Body of pancreas (tissue), 4 donors: ENCODE measurements at places on chromosomes 2 and 18.

- H3K4me1 ChIP-seq = no peaks in the 10 kb centered on the region
- H3K36me3 ChIP-seq = no peaks in the 10 kb centered on the region
- no peak overlapping the region for H3K4me3 ChIP-seq
- H3K27me3 ChIP-seq = no peaks in the 10 kb centered on the region
- DNase-seq = no peak
Measured at GRCh38 chr2:150494234-150494945, 6.9 kb upstream of the RND3 start.

DNA sequence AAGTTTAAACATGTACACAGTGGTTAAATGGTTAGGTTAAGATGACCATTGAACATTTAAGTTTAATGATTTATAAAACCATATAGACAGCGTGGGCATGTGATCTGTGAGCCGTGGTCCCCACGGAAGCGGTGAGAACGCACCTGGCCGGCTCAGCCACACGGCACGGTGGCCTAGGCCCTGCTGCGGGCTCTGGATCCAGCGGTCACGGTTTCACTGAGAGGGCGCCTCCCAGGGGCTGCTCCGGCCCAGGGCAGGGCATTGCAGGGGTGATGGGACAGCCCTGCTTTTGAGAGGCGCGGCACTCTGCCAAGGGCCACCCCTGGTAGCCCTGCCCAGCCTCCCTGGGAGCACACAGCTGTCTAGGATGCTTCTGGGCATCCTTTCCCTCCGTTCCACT lies 124.9 kb downstream of the RGPD3 start:
- H3K36me3 ChIP-seq = no peaks in the 10 kb centered on the region
- no peak for DNase-seq
- no peaks in the 10 kb centered on the region for H3K4me1 ChIP-seq
- H3K27ac ChIP-seq = no peak overlapping the region

- H3K27ac ChIP-seq = no peak overlapping the region
- H3K27me3 ChIP-seq = no peaks in the 10 kb centered on the region
- DNase-seq = no peak
- no peak overlapping the region for H3K4me3 ChIP-seq
Measured at GRCh38 chr2:190837952-190838361, 42.7 kb upstream of the GLS start.

DNA sequence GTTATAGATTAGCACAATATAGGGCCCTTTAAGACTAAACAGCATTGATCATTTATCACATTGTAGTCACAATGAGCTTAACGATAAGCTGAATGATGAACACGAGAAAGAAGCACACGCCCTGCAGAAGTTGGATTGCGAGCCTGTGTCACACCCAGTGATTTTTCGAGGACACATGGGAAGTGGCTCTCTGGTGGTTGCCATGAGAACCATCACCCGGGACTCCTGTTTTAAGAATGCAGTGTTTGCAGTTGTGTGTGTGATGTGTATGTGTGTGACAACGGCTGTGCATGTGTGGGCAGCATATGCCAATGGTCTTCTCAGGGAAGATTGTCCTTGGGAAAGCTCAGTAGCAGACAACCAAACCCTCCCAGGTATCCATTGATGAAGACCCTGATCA lies 69.2 kb downstream of the PDCL3 start:
- H3K4me3 ChIP-seq = no peak overlapping the region
- no peak for DNase-seq
- H3K27me3 ChIP-seq = no peaks in the 10 kb centered on the region
- H3K27ac ChIP-seq = no peak overlapping the region

GRCh38 chr2:171811245-171811628 lies 82.8 kb downstream of the SLC25A12 start:
- H3K4me3 ChIP-seq = no peak overlapping the region
- H3K4me1 ChIP-seq = no peaks in the 10 kb centered on the region
- no peaks in the 10 kb centered on the region for H3K27me3 ChIP-seq
- no peaks in the 10 kb centered on the region for H3K36me3 ChIP-seq
- H3K27ac ChIP-seq = no peak overlapping the region

DNA sequence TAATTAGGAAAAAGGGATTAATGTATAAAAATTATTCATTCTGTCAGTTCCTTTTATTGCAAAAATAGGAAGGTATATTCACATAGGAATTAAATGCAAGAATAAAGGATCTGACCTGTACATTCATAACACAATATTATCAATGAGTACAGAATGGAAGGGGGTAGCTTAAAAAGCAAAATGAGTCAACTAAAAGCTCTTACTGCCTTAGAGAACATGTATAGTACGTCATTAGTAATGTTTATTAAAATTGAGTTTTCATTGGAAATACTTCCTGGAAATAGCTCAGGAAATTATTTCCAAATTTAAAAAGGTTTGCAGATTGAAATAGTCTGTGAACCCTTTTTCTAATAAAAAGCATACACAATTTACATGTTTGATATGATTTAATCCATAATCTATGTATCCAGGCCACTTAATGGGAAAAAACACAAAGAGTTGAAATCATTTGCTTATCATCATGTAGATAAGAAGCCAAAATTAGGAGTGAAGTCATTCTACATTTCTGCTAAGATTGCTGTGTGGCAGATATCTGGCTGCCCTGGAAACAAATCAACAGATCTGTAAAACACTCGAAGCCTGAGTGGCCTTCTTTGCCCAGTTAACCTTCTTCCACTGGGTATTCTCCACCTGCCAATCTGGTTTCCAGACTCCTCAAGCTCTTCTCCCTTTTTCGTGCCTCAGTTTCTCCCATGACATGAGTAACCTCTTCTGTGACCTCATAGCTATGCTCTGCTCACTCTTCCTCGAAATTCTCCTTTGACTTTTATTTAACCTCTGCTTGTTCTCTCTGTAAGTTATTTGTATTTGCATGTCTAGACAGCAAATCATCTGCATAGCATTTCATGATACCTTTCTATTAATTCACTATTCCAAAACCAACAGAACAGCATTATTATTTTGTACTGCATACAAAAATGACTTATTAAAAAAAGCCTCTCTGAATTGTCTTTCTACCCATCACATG lies 181.2 kb upstream of the REV1 start:
- H3K4me3 ChIP-seq = no peak overlapping the region
- H3K4me1 ChIP-seq = peaks cover 23% of the 10 kb centered on the region
- peak overlapping the region; percentile 58 for H3K27ac ChIP-seq
- no peaks in the 10 kb centered on the region for H3K27me3 ChIP-seq
- no peaks in the 10 kb centered on the region for H3K36me3 ChIP-seq
- no peak for DNase-seq

DNA sequence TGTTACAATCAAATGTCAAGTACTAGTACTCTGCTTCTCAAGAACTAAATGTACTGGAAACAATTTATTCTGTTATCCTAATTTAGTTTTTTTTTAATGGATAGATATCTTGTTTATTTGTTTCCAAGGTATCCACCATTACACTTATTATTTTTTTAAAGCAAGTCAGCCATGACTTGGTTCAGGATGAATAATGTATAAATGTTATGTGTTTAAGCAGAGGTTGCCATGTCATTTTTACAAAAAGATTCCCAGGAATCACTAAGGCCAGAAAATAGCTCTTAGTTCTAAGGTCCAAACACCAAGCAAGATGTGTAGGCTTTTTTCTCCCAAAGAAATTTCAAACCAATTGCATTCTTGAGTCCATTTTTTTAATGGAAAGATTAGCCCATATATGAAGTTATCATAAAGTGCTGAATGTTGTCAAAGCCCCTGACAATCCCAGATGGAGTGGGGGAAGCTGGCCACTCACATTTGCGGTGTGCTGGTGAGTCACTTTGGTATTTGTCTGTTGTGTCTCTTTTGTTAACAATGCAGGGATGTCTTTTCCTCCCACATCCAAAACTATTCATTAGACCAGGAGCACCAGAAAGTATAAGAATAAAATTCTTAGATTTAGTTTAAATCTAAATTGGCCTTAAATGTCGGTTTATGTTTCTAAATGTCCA lies 158.9 kb downstream of the COL6A3 start:
- no peak overlapping the region for H3K27ac ChIP-seq
- no peaks in the 10 kb centered on the region for H3K27me3 ChIP-seq
- no peak for DNase-seq
- no peak overlapping the region for H3K4me3 ChIP-seq
- H3K4me1 ChIP-seq = no peaks in the 10 kb centered on the region

DNA sequence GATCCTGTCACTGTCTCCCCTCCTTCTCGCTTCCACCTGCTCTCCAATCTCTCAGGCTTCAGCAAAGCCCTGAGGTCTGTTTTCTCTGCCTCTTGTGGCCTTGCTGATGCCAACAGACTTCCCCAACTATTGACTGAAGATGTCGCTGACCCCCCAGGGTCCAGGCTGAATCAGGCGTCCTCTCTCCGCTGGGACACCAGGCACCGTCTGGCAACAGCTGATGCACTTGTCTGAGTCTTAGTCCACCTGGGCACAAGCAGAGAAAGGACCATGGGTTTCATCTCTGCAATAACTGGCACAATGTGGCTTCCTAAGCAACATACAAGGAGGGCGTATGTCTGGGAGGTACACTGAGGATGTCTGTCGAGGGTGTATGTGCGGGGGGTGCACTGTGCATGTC lies 248.7 kb upstream of the MYT1L start:
- DNase-seq = no peak
- H3K4me1 ChIP-seq = peaks cover 7% of the 10 kb centered on the region
- H3K36me3 ChIP-seq = no peaks in the 10 kb centered on the region
- H3K4me3 ChIP-seq = no peak overlapping the region
- H3K27me3 ChIP-seq = no peaks in the 10 kb centered on the region

DNA sequence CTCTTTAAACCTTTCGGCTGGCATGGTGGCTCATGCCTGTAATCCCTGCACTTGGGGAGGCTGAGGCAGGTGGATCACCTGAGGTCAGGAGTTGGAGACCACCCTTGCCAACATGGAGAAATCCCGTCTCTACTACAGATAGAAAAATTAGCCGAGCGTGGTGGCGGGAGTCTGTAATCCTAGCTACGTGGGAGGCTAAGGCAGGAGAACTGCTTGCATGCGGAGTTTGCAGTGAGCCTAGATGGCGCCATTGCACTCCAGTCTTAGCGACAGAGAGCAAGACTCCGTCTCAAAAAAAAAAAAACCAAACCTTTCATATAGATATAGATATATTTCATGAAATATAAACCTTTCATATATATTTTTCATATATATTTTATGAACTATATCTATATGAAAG lies 864.7 kb downstream of the TRIB2 start:
- H3K4me3 ChIP-seq = no peak overlapping the region
- peaks cover 8% of the 10 kb centered on the region for H3K4me1 ChIP-seq
- no peaks in the 10 kb centered on the region for H3K27me3 ChIP-seq
- H3K27ac ChIP-seq = no peak overlapping the region
- no peak for DNase-seq

- no peaks in the 10 kb centered on the region for H3K36me3 ChIP-seq
- H3K27ac ChIP-seq = no peak overlapping the region
- no peak overlapping the region for H3K4me3 ChIP-seq
- H3K27me3 ChIP-seq = no peaks in the 10 kb centered on the region
- no peak for DNase-seq
Measured at GRCh38 chr18:69897397-69898108, 50.1 kb downstream of the CD226 start.

DNA sequence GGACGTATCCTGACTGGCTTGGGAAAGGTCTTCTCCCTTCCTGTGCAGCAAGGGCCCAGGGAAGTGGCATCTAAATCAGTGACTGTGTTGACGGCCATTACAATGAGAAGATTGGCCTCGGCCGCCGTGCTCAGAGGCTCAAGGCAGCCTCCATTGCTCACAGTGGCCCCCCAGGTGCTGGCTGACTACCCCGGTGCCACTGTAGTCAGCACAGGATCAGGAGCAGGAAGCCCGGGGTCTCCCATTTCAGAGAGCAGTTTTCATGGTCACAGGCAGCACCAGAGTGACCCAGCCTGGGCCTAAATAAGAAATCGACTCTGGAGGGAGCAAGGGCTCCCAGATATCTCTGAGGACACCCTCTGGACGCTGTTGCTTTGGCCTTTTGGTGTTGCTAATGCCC lies 219.4 kb upstream of the ARL4C start:
- DNase-seq = no peak
- no peaks in the 10 kb centered on the region for H3K4me1 ChIP-seq
- H3K4me3 ChIP-seq = no peak overlapping the region
- H3K27ac ChIP-seq = no peak overlapping the region
- no peaks in the 10 kb centered on the region for H3K27me3 ChIP-seq
- no peaks in the 10 kb centered on the region for H3K36me3 ChIP-seq
